NCI-H1694 (cell line): ENCODE measurements at places on chromosomes 5 and 9.
A peak's percentile ranks its signal among the peaks of the same experiment; 100 is the strongest.

- DNase-seq: no peak
Observed at GRCh38 chr9:131593091-131593820, 47.9 kb downstream of the PRRT1B start.

GRCh38 chr5:141674747-141675146, 7.3 kb downstream of the ARAP3 start:
- DNase-seq: no peak

GRCh38 chr5:122704247-122705036, 70.4 kb upstream of the SNX2 start:
- peak; percentile 20 for DNase-seq

DNA sequence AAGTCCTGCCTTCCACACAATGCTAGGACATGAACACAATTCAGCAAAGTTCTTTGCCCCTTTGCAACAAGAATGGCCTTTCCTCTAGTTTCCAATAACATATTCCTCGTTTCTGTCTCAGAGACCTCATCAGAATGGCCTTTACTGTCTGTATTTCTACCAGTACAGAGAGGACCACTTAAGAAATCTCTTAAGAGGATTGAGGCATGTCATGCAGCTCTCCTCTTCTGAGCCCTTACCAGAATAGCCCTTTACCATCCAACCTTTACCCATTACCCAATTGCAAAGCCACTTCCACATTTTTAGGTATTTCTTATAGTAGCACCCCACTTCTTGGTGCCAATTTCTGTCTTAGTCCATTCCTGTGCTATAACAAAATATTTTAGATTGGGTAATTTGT, 20.3 kb downstream of the TNPO1 start:
- no peak for DNase-seq

DNA sequence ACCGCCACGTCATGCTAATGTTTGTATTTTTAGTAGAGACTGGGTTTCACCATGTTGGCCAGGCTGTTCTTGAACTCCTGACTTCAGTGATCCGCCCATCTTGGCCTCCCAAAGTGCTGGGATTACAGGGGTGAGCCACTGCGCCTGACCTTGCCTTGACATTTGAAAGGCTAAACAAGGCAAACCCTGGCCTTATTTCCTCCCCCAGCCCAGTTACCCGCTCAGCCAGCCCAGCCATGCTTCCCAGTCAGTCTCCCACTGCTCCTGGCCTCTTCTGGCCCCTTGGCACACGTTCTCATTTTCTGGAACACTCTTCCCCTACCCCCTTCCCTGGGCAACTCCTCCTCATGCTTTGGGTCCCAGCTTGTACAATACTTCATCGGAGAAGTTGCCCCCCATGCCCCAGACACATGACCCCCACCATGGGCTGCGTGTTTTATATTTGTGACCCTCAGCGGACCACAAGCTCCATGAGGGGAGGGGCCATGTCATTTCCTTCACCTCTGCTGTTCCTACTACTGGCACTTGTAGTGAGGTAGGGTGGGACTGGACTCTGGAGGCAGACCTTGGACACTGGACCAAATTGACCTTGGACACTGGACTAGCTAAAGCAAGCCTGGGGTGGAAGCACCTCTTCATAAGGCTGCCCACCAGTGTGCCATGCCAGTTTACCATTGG, 94.4 kb upstream of the IER5L start:
- DNase-seq: no peak
